ENCODE measurements at places on chromosomes 12 and 14.

- DNase-seq = peak; percentile 65
Observed at GRCh38 chr14:89720076-89720687, 234.3 kb downstream of the EFCAB11 start.

- no peak for DNase-seq
Observed at GRCh38 chr14:22423958-22424357, 165.1 kb downstream of the DAD1 start.

DNA sequence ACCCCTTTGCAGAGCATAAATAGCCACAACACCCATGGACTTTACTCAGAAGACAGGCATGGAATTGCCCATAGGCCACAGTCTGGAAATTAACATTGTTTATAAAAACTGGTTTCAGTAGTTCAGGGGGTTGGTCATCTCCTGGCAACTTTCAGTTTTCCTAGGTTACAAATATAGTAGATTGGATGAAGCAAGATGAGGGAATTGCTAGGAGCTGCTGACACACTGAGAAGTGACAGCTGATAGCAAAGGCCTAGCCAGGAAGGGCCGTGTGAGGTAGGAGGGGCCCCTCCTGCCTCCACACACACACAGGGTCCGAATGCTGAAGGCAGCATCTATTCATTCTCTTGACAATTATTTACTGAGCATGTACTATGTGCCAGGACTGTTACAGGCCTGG, 8.3 kb downstream of the GALNT16 start:
- DNase-seq = no peak

DNA sequence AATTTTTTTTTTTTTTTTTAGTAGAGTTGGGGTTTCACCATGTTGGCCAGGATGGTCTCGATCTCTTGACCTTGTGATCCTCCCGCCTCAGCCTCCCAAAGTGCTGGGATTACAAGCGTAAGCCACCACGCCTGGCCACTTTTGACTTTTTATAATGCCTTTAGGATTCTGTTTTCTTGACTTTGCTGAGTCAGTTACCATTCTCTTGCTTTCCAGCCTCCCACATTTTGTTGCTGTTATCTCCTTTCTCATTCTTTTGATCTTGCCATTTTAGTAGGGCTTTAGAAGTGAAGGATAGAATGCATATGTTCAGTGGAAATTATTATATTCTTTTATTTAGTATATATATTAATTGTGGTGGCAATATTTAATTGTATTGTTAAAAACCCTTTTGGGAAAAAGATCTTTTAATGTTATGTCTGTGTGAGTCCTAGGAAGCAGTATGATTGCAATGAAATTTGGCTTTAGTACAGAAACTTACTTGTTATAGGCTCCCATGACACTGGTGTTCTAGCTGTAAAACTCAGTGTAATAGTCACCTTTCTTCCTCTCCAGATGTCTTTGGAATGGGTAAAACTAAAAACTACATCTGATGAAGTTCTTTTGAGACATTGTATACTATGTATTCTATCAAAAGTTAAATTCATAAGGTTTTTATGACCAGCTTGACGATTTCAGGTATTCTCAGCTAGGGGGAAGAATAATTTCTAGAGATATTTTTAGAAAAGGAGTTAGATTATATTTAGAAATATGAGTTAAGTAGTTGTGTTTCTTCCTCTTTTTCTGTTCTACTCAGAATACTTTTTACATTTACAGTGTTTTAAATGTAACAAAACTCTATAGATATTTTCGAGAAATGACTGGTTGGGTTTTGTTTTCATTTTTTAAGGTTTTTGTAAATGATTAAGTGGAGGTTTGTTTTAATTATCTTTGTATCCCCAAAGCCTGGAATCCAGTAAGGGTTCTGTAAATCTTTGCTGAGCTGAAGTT, 74.7 kb downstream of the APAF1 start:
- no peak for DNase-seq

GRCh38 chr12:49808686-49809380, 19.4 kb downstream of the NCKAP5L start:
- no peak for DNase-seq

- no peak for DNase-seq
Observed at GRCh38 chr14:99660006-99660566, 15.2 kb downstream of the HHIPL1 start.

DNA sequence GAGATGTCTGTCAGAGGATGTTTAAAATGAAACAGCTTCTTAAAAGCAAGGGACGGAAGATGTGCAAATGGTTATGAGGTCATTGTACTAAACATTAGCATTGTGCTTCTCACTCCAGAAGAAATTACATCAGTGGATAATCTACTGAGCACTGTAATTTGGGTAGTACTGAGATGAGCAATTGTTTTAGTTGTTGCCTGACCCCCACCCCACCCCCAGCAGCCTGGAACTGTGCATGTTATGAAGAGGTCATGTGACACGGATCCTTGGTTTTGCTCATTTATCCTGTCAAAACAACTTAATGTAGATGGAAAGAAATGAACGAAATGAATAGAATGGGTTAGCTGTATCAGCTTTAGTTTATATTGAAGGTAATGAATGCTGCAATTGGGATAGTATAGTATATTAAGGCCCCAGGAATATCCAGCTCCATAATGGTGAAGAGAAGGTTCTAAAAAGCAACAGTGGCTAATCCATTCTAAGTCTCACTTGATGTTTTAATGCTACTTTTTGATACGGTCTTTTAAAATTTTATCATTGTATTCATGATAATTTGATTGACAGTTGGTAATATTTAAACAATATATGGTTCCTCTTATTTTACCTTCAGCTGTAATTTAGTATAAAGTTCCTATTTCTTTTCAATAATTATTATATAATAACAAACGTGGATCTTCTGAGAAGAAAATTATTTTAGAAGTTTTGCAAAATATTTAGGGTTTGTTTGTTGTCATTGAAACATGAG, 58.5 kb downstream of the WNK1 start:
- DNase-seq = no peak

DNA sequence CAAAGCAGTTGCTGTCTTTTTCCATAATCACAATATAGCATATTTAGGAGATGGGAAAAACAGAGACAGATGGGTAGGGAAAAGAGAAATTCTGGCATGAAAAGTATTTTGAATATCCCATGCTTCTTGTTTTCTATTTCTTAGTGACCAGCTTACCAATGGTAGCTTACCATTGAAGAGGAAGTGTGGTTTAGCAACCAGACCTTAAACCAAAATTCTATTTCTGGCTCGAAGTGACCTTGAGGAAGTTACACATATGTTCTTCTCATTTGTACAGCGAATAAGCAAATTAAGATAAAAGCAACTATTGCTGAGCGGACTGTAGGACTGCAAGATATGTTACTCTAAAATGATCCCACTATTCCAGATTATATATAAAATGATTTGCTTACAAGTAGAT, 82.9 kb downstream of the FGD4 start:
- DNase-seq = peak; percentile 67

GRCh38 chr14:96735526-96735925, 61.7 kb upstream of the VRK1 start:
- no peak for DNase-seq

DNA sequence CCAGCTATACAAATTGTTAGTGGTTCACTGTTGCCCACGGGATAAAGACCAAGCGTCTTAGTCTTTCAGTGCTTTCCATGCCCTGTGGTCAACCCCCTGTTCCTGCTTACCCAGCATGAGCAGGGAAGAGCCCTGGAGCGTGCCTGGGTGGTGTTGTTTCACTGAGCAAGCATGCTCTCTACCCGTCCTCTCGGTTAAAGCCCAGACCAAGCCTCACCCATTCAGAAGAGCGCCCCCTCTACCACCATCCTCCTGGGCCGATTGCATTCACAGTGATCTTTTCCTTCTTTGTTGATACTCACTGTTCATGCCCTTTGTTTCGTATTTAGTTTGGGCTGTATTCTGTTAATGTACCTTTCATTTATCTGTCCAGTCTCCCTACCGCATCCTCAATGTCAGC, 25.1 kb downstream of the DYRK4 start:
- DNase-seq = no peak

GRCh38 chr14:68147303-68147702, 327.7 kb downstream of the RAD51B start:
- DNase-seq = no peak

GRCh38 chr14:102182190-102182589, 42.5 kb downstream of the WDR20 start:
- peak; percentile 82 for DNase-seq

DNA sequence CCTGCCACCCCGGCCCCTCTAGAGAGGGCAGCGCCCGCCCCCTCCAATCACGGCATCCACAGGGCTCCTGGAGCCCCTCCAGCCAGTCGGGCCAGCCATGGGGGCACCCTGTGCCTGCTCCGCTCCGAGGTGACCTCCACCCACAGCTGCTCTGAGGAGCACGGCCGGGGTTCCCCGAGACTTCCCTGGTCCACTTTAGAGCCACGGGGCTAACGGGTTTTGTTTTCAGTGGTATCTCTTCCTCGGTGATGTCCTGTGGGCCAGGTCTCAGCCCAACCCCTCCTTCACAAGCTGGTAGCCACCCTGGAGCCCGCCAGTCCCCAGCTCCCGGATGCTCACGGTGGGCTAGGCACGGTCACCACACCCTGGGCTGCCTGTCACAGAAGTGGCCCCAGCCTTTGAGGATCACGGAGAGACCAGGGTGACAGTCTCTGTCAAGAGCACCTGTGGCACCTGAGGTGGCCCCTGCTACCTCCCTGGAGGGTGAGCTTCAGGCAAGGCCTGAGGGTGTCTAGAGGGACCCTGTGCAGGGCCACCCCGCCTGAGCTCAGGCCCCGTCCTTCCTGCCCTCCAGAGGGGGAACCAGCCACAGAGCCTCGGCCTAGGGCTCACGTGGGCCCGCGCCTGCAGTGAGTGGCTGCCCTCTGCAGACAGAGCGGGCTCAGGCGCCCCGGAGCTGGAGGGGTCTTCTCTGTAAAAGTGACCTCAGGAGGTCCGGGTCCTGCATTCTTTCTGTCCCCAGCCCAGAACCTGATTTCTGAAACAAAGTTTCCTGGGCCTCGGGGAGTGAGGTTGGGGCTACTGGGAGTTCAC, 146.0 kb upstream of the C14orf180 start:
- DNase-seq = no peak

- peak; percentile 77 for DNase-seq
Observed at GRCh38 chr12:21502164-21502496, 541 bp downstream of the GOLT1B start.

GRCh38 chr12:59386236-59386635, 209.6 kb upstream of the SLC16A7 start:
- DNase-seq = no peak

- DNase-seq = no peak
Observed at GRCh38 chr14:102738373-102739189, 38.7 kb upstream of the TRAF3 start.

DNA sequence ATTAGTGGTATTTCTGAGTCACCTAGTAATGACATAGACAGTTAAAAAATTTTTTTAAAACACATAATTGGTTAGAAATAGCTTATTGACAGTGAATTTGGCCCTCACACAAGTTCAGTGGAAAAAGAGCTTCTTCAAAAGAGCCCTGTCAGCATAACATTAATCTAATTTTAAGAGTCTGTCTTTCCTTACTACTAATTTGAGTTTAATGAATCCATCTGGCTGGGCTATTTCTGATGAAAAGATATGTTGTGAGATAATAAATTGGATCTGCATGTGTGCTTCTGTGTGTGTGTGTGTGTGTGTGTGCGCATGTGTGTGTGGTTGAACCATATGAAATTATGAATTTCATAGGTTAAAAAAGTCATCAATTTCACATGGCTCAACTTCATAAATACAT, 1045.2 kb downstream of the FLRT2 start:
- DNase-seq = no peak
